Umbilical cord (tissue), 2 donors: ENCODE measurements at places on chromosomes 7 and 10. TPM values are rescaled to one million over a fixed set of nuclear protein-coding genes. Genes with fewer than 3 reads are reported as not detected.

DNA sequence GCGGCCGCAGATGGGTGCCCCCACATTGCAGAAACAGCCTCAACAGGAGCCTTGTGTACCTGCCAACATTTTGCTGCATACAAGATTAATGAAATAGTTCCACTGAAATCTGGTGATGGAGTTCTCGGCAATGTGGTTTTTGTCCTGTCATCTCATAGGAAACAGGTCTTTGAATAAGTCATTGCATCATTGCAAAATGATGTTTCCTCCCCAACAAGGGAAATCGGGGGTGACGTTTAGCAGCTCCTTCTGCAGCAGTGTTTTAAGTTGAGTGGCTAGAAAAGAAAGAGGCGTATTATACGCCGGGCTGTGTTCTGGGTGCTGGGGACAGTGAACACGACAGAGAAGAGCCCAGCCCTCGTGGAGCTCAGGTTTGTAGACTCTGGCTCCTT lies 177.0 kb downstream of the PRKAG2 start:
- DNase-seq = no peak

DNA sequence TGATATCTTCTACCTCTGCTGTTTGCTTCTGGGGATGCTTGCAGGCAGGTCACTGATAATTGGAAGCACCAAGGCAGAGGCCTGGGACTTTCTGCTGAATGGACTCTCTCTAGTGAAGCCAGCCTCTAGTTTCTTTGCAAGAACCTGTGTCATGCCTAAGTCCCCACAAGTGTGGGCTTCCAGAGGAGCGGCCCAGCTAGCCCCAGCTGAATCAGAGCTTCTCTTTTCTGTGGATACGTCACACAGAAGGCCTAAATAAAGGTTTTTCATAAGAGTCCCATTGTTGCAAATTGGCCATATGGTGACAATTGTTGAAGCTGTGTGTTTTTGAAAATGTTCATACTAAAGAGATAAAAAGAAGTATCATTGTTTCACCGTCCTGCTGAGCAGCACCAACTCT lies 6.8 kb upstream of the OPALIN start:
- DNase-seq = no peak

DNA sequence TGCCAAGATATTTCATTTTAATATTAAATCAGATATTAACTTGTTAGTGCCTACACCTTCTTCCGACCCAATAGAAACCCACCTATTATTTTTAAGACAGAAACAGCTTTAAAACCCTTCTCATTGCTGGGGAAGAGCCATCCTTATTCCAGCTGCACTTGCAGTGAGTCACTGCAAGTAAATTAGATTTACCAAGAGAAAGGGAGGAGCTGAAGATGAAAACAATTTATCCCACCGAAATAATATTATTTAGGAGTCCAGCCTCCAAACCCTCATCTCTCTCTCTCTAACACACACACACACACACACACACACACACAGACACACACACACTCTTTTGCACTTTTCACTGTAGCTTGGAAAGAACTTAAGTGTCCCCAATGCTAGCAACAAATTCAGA lies 26.9 kb downstream of the TWIST1 start:
- no peak for DNase-seq

DNA sequence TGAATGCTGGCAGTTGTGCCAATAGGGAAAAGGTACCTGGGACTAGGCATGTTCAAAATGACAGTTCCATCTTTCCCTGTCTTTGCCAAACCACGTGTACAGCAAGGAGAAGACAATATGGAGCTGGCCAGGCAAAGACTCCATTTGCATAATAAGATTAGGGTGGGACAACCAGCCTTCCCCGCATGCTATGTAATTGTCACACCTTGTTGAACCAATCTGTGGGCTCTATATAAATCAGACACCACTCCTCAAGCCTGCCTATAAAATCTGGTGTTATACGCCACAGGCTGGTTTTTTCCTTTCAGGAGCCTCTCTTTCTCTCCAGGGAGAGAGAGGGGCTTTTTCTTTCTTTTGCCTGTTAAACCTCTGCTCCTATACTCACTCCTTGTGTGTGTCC lies 11.0 kb upstream of the NUB1 start:
- DNase-seq = no peak

- no peak for DNase-seq
These were observed 103.7 kb upstream of the VWC2 start for GRCh38 chr7:49669692-49670260.

- no peak for DNase-seq
These were observed 13.3 kb upstream of the EXOC6 start for GRCh38 chr10:92834986-92835385.

GRCh38 chr7:25256333-25256819 lies 28.1 kb upstream of the NPVF start:
- DNase-seq = peak; percentile 97

DNA sequence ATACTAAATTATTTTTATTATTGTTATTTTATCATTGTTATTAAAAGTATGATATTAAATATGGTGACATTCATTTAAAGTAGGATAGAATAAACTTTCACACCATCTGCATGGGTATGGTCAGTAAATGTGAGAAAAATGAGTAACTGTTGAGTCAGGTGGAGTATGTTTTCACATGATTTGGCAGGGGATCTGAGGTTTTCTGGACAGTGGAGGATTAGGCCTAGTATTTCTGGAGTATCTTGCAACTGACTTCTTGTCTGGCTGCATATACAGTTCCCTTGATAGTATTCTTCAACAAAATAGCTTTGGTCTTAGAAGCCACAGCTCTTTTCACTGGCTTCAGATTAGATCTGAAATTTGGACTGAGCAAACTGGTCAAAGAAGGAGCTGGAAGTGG lies 54.5 kb downstream of the GBF1 start:
- DNase-seq = peak; percentile 34

GRCh38 chr7:3956949-3957348 lies 655.9 kb downstream of the SDK1 start:
- no peak for DNase-seq

DNA sequence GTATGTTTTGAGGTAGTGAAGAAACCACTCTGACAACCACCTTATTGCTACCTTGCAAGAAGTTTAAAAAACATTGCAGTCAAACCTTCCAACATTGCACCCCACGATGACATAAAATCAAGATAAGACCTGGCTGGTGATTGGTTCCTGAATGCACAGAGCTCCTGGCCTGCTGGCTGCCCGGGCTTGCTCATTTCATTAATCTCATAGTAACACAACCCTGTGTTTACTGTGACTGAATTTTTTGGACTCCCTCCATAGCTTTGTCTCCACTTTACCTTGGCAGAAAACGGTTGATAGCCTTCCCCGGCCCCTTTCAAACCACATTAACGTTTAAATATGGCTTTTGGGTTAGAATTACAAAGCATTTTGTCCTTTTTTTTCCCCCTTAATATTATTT lies 27.5 kb downstream of the VWA2 start:
- peak; percentile 71 for DNase-seq

- peak; percentile 77 for DNase-seq
These were observed 248.8 kb upstream of the SMIM30 start for GRCh38 chr7:113367041-113367586.

DNA sequence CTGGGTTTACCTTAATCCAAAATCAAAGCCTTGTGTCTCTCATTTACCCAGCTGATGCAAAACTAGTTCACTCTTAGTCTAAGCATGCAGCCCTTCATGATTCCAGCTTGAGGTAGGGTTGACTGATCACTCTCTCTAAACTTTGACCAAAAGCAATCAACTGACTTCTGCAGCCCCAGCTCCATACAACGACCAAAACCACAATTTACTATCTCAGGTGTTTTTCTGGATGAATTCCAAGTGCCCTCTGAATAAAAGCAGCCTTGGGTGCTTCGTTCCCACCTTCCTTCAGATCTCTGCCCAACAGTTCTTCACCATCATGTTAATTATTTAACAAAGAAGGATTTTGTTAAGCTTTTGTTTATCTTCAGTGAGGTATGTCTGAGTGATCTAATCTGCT lies 62.6 kb downstream of the CCDC6 start:
- no peak for DNase-seq

PNLIPRP2 gene
- not detected for total RNA-seq

FBXO24 gene
- total RNA-seq = not detected

PON1 gene
- 0.24 TPM for total RNA-seq

OPN1SW gene
- total RNA-seq = not detected

PDIA4 gene
- total RNA-seq = 130 TPM

SLC25A40 gene
- total RNA-seq = 66.7 TPM
